Kidney glomerular epithelial cell (primary cell): ENCODE measurements at places on chromosomes 12 and 14.

DNA sequence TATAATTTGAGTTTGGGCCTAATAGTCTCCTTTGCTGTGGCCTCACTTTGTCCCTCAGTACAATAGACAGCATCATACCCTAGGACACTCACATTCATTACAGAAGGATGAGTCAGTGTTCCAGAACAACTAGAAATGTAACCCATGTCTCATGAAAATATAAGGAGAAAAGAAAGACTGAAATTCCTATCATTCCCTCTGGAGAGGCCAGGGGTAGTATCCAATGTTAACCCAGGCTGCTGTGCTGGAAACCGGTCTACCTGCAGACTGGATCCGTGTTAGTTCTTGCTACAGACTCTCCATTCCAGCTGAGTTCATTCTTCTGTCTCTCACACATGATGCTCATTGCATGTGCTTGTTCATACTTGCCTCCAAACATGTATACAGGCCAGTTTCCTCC, 75.8 kb upstream of the HOXC13 start:
- DNase-seq = no peak

DNA sequence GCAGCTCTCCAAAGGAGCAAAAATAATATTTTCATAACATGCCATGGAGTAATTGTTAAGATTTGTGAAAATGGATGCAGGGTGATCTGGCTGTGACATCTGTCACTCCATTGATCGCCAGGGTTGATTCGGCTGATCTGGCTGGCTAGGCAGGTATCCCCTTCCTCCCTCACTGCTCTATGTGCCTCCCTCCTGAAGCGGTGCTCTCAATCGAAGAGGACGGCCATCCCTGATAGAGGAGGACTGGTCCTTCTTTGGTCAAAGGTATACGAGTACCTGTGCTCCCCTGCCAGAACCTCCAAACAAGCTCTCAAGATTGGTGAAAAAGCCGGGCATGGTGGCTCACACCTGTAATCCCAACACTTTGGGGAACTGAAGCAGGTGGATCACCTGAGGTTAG, 47.9 kb downstream of the VCPKMT start:
- DNase-seq = no peak

DNA sequence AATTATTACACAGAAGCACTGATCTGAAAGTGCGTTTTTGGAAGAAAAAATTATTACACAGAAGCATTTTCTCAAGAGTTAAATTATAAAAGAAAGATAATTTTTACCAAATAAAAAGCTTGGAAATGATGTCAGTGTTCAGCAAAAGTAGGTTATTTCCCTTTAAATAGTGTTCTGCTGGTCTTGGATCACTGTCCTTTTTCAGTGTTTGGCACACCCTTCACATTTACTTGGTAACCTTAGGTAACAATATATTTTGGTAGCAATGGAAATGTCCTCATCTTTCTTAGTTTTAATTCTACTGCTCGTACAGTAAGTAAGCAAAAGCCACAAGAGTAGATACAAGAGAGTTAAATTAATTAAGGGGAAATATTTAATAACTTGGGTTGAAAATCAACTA, 40.3 kb downstream of the FERMT2 start:
- DNase-seq = no peak

DNA sequence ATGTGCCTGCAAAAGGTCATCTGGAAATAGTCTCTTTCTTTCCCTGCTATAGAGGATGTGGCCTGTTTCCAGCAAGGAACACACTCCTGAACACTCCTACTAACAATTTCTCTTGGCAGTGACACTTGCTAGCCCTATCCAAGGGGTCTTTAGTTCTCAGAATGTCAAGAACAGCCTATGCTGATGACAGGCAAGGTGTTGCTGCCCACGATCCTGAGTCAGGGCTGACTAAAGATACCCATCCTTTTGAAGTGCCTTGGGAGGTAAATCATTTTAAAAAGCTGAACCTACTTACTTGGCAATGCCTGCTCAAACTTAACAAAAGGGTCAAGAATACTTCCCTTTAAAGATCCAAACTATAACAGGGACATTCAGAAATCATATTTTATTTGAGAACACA, 1146.4 kb downstream of the VRK1 start:
- no peak for DNase-seq

DNA sequence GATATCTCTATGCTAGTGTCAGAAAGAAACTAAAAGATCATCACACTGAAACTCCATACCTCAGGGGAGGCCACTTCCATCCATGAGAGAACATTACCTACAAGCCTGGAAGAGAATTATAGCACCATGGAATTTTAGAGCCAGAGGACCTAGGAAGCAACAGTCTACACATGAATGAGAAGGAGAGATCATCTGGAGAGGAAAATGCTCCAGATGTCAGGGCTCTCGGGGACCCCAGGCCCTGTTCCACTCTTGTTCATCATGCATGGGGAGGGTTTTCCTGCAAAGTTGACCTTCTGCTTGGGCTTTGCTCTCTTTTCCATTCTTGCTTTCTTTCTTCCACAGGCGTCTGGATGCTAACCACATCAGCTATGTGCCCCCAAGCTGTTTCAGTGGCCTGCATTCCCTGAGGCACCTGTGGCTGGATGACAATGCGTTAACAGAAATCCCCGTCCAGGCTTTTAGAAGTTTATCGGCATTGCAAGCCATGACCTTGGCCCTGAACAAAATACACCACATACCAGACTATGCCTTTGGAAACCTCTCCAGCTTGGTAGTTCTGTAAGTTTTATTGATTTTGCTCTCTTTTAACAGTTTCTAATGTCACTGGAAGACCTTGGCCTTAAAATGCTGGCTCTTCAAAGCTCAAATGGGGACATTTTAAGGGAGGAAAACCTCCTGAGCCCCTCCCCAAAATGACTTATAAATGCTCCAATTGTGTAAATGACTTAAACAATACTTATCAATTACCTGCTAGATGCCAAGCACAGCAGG, 110.7 kb downstream of the ZFC3H1 start:
- no peak for DNase-seq

DNA sequence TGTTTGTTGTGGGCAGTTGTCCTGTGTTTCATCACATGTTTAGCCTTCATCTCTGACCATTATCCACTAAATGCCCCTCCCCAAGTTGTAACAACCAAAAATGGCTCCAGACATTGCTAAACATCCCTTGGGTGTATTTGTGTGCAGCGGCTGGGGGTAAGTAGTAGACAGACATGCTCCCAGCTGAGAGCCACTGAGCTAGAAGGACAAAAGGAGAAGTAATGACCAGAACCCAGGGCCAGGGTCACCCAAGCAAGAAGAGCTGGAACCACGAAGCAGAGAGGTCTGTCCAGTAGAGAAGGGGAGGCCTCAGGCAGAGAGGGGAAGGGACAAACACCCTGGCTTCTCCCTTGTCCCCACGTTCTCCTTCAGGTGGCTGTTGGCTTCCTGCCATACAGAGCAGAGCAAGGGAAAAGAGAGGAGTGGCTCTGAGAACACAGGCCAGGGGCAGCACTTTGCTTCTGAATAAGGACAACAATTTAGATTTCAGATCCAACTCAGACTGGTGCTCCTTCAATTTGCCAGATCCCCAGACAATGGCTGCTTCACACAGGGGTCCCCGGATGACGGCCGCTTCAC, 55.2 kb downstream of the NDUFA12 start:
- no peak for DNase-seq

- no peak for DNase-seq
Observed at GRCh38 chr12:124456652-124457152, 110.7 kb downstream of the NCOR2 start.

DNA sequence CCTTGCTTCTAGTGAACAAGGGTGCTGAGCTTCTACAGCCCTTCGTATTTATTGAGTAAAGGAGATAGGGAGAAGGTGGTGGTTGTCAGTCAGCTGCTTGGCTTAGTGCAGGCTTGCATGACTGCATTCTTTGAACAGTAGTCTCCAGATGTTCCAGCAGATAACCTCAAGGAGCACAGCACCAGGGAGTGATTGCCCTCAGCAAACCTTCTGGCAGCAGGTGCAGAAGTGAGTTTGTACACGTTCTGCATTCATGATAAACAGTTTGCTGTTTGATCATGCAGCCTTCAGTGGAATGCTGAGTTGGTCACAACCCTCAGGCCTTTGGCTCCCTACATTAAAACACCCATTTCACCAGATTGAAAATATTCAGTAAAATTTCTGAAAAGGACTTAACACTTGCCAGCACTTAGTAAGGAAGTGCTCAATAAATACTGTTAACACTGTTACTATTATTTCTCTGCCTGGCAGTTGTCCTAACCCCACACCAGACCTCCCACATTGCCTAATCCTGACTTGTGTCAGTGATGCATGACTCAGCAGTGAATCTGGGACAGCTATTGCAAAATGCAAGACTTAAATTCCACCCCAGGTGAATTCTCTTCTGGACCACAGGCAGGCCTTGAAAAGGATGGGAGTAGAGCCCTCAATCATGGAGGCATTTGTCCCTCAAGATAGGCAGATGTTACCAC, 18.9 kb upstream of the CARMIL3 start:
- DNase-seq = peak; percentile 30

DNA sequence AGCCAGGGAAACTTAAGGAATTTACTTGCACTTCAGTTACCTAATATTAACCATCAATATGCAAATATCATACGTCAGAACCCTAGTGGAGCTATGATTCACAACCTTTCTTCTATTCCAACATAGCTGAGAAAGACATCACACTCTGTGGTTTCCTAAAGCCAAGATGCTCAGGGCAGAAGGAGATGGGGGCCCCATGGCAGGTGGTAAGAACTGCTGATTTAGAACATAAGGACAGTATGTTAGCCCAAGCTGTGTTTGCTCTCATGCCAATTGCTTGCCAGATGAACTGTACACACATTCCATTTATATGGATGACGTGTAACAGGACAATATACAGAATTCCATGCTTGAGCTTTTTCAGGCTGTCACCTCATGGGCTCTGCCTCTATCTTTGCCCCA, 34.6 kb downstream of the HECTD4 start:
- DNase-seq = peak; percentile 25

GRCh38 chr14:52961060-52961639, 10.3 kb upstream of the FERMT2 start:
- DNase-seq = peak; percentile 50

DNA sequence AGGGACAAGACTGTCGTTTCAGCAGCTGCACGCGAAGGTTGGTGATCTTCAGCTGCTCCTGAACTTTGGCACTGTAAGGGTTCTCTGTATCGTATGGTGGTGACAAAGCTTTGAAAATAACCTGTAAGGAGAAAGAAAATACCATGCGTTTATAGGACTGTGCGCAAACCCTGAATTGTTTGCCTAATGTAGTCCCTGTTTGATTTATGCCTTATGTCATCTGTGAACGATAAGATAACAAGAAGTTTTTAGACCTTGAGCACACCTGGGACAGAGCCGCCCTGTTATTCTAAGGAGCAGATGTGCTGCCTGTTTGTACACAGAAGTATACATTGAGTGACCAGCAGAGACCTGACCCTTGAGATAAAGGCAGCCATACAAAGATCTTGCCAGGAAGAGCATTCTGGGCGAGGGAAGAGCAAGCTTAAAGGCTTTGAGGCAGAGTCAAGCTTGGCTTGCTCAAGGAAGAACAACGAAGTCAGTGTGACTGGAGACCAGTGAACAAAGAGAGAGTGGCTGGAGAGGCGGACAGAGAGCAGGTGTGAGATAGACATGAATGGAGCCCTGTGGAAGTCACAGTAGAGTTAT, 52.4 kb downstream of the NTN4 start:
- no peak for DNase-seq

DNA sequence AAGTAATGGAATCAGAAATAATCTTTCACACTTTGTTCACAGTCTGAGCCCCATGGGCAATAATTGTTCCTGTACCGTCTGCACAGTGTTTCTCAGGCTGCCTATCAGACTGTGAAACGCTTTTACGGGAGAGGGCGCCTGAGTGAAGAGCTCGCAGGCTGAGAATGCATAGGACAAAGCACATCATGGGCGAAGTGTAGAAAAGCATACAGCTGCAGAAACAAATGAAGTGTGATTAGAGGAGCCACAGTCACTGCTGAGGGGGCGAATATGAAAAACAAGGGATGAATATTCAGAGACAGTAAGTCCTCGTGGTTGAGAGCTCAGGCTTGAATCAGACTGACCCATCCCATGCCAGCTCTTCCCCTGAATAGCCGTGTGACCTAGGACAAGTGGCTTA, 438.4 kb upstream of the DCN start:
- DNase-seq = no peak

GRCh38 chr14:99393059-99393655, 87.5 kb downstream of the SETD3 start:
- no peak for DNase-seq

- DNase-seq = peak; percentile 78
Observed at GRCh38 chr14:53953002-53953827, 3.4 kb downstream of the BMP4 start.

- no peak for DNase-seq
Observed at GRCh38 chr14:51682411-51682810, 30.7 kb downstream of the FRMD6 start.

DNA sequence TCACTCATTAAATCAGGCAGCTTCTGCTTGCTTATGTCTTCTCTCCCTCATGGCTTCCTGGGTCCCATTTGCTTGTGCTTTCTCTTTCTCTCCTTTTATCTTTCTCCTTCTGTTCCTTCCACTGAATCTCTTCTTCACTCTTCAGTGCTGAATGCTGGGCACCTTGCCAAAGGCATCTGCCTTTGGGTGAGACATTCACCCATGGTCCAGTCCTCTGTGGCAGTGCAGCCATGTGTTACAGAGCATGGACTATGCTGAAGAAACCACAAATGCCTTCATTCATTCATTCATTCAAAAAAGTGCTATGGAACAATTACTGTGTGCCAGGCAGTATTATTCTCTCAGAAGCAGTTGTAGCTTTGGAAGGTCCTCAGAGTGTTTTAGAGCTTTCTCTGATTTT, 344.4 kb upstream of the STXBP6 start:
- no peak for DNase-seq

GRCh38 chr12:211639-212414, 2.1 kb downstream of the SLC6A12 start:
- DNase-seq = no peak

DNA sequence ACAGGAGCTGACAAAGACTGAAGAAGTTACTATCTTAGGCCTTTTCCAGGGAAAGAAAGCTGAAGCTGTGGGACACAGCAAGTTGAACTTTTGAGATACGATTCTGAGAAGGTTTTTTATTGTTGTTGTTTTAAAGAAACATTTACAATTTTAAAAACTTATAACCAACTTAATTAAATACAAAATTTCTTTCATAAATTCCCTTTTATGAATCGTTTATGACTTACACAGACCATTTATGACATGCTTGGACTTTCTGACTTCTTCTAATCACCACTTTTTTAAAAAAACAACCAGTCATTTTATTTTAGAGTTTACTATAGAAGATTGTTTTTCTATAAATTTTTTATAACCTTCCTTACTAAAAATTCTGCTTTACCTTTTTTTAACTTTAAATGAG, 68.7 kb downstream of the DHRS2 start:
- no peak for DNase-seq

- DNase-seq = peak; percentile 68
Observed at GRCh38 chr14:39107591-39107996, 4.6 kb upstream of the SEC23A start.

DNA sequence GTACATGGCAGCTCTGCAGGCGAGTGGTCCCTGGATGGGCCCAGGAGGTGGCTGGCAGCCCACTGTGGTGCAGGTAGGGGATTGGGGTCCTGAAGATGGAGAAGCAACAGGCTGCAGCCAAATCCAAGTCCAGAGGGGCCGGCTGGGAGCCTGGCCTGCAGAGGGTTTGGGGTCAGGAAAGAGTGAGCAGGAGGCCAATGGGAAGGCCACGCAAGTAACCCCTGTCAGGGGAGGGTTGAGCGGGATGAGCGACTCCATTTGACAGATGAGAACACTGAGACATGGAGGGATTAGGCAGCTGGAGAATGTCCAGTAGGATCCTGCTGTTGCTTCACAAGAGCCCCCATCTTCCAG, 136.0 kb downstream of the BCL11B start:
- no peak for DNase-seq

- DNase-seq = no peak
Observed at GRCh38 chr12:124010687-124011086, 37.7 kb downstream of the ZNF664 start.
